ENCODE measurements at places on chromosomes 12 and 14.

GRCh38 chr14:76391981-76392690, 16.2 kb downstream of the ESRRB start:
- no peak overlapping the region for H3K27ac ChIP-seq
- H3K4me1 ChIP-seq, result peaks cover 30% of the 10 kb centered on the region
- DNase-seq, result no peak
- no peaks in the 10 kb centered on the region for H3K36me3 ChIP-seq
- H3K4me3 ChIP-seq, result no peak overlapping the region

DNA sequence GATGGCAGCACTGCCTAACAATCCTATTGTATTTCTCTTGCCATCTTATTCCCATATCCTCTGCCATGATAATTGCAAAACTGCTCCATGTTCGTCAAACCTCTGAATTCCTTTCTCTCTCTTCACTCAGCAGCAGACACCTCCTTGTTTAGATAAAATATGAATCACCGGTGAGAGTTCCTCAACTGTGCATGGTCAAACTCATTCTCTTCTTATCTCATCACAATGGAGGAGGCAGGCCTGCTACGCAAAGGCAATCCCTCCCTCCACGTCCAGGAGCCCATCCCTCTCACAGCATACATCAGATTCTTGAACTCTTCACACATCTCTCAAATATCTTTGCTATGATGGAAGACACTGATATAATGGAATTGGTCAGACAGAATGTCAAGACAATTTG, 90.1 kb upstream of the DAAM1 start:
- no peaks in the 10 kb centered on the region for H3K4me1 ChIP-seq
- no peak overlapping the region for H3K4me3 ChIP-seq
- H3K27ac ChIP-seq, result no peak overlapping the region
- no peaks in the 10 kb centered on the region for H3K36me3 ChIP-seq
- H3K27me3 ChIP-seq, result no peaks in the 10 kb centered on the region

GRCh38 chr12:108638141-108638827, 4.6 kb upstream of the SELPLG start:
- no peak for DNase-seq
- peaks cover 39% of the 10 kb centered on the region for H3K4me1 ChIP-seq
- H3K27ac ChIP-seq, result no peak overlapping the region
- H3K36me3 ChIP-seq, result no peaks in the 10 kb centered on the region
- peaks cover 2% of the 10 kb centered on the region for H3K27me3 ChIP-seq

- H3K27me3 ChIP-seq, result no peaks in the 10 kb centered on the region
- no peaks in the 10 kb centered on the region for H3K36me3 ChIP-seq
- no peak overlapping the region for H3K4me3 ChIP-seq
- no peak overlapping the region for H3K27ac ChIP-seq
- no peaks in the 10 kb centered on the region for H3K4me1 ChIP-seq
- no peak for DNase-seq
Observed at GRCh38 chr12:14326699-14327098, 38.8 kb upstream of the ATF7IP start.

DNA sequence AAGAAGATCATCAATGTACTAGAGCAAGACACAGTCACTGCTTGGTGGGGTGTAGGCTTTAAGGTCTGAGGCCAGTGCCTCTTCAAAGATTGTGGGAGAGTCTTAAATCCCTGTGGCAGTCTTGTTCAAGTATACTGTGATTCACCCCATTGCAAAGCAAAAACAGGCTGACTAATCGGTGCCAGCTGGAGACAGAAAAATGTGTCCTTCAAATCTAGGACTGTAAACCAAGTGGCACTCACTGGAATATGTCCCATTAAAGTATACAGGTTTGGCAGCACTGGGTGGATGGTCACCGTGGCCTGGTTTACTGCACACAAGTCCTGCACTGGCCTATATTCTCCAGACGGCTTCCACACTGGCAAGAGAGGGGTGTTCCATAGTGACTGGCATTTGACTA, 1315.3 kb downstream of the TMEM121 start:
- H3K36me3 ChIP-seq, result no peaks in the 10 kb centered on the region
- H3K27ac ChIP-seq, result no peak overlapping the region
- H3K4me3 ChIP-seq, result no peak overlapping the region
- peaks cover 31% of the 10 kb centered on the region for H3K4me1 ChIP-seq
- no peaks in the 10 kb centered on the region for H3K27me3 ChIP-seq

DNA sequence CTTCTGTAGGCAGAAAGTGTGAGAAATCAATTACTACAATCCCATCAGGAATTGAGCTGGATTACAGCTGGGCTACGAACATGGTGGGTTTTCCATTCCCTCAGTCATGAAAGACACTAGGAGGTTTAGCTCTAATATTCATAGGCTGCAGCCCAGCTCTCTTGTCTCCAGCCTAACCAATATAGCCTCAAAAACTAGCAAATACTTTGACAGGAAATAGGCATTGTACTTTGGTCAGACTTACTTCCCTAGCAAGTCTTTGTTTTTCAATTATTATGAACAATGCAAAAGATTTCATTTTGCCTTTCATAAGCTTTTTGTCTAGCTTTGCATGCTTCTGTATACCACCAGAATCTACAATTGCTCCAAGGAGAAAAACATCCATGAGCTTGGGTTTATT, 296.2 kb downstream of the GPHN start:
- DNase-seq, result no peak
- H3K27ac ChIP-seq, result no peak overlapping the region
- 0 out of 2 replicates have a peak, but pooled peaks cover 17% of the 10 kb centered on the region for H3K4me1 ChIP-seq
- no peak overlapping the region for H3K4me3 ChIP-seq
- no peaks in the 10 kb centered on the region for H3K36me3 ChIP-seq
- no peaks in the 10 kb centered on the region for H3K27me3 ChIP-seq

DNA sequence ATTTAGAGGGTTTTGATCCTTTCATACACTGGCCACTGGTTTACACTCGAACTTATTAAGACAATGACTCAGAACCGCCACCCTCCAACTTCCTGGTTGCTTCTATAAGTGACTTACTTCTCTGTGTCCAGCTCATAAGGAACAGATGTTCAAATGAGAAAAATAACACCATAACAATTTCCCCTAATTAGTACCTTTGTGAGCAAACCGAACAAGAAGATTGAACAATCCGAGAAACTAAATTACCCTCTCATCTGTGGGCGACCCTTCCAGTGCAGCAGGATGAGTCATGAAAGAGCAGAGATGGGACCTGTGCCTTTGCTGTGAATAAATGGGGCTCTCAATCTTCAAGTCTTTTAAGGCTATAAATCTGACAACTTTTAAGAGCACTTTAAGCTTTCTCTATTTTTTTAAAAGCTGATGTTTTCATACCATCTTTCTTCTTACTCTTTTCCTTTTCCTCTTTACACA, 146.8 kb upstream of the RASSF8 start:
- H3K36me3 ChIP-seq, result no peaks in the 10 kb centered on the region
- no peak overlapping the region for H3K4me3 ChIP-seq
- no peaks in the 10 kb centered on the region for H3K27me3 ChIP-seq

GRCh38 chr12:25387732-25388050, 137.0 kb upstream of the KRAS start:
- peaks cover 34% of the 10 kb centered on the region for H3K4me1 ChIP-seq
- H3K27me3 ChIP-seq, result peaks cover 3% of the 10 kb centered on the region
- no peak overlapping the region for H3K4me3 ChIP-seq
- H3K36me3 ChIP-seq, result no peaks in the 10 kb centered on the region

DNA sequence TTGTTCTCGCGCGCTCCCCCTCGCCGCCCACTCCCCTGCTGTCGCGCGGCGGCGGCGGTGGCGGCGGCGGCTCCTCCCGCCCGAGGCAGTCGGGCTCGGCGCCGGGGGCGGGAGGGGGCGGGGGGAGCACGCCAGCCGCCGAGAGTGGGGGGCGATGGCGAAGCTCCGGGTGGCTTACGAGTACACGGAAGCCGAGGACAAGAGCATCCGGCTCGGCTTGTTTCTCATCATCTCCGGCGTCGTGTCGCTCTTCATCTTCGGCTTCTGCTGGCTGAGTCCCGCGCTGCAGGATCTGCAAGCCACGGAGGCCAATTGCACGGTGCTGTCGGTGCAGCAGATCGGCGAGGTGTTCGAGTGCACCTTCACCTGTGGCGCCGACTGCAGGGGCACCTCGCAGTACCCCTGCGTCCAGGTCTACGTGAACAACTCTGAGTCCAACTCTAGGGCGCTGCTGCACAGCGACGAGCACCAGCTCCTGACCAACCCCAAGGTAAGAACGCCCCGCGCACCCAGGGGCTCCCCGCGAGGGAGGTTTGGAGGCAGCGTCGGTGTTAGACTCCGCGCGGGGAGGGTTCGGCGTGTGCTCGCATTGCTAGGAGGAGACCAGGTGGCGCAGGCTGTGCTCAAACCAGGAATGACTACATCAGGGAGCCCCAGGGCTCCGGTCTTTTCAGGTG, 629 bp downstream of the KCNMB4 start:
- H3K4me3 ChIP-seq, result peak overlapping the region; percentile 69
- no peaks in the 10 kb centered on the region for H3K36me3 ChIP-seq
- peaks cover 21% of the 10 kb centered on the region for H3K27me3 ChIP-seq
- H3K4me1 ChIP-seq, result peaks cover 20% of the 10 kb centered on the region

DNA sequence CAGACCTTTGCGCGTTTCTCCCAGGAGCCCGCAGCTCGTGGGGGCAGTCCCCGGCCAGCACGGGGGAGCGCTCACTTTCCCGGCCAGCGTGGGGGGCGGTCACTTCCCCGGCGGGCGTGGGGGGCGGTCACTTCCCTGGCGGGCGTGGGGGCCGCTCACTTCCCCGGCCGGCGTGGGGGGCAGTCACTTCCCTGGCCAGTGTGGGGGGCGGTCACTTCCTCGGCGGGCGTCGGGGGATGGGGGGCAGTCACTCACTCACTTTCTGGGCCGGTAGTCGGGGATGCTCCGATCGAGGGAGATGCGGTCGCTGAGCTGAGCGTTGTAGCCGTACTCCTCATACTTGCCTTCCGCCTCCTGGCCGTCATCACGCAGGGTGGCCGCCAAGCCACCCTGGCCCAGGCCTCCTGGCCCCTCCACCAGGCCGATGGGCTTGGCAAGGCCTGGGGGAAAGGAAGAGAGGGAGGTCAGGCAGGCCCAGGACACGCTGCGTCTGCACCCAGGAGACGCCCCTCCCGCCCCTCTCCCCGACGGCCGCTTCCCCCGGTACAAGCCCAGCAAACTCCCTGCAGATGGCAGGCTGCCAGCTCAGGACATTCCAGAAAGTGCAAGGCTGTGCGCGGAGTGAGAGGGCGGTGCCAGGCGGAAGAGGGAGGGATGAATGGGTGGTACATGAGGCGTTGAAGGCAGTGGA, 43.3 kb downstream of the GALNT9 start:
- peaks cover 19% of the 10 kb centered on the region for H3K4me1 ChIP-seq
- H3K27ac ChIP-seq, result no peak overlapping the region
- H3K27me3 ChIP-seq, result peaks cover 79% of the 10 kb centered on the region
- H3K4me3 ChIP-seq, result no peak overlapping the region
- H3K36me3 ChIP-seq, result no peaks in the 10 kb centered on the region
- DNase-seq, result peak; percentile 35

- no peak overlapping the region for H3K4me3 ChIP-seq
- DNase-seq, result peak; percentile 85
- H3K27ac ChIP-seq, result peak overlapping the region; percentile 91
- H3K36me3 ChIP-seq, result no peaks in the 10 kb centered on the region
- no peaks in the 10 kb centered on the region for H3K27me3 ChIP-seq
- H3K4me1 ChIP-seq, result peaks cover 19% of the 10 kb centered on the region
Observed at GRCh38 chr14:54944737-54945391, 42.2 kb upstream of the GCH1 start.

DNA sequence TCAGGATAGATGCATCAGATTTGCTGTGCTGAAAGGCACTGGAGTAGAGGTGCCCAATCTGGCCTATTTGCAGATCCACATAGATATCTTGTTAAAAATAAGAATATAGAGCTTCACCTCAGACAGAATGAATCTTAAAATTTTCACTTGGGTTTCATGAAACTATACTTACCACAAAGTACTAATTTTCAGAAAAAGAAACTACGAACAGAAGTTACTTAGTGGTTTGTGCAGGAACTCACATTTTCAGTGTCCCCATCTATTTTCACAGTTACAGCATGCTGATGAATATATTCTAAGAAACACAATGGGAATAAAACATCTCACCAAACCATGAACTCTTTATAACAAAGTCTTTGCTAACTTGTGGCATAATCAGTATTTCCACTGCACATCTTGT, 449.4 kb downstream of the RERGL start:
- DNase-seq, result no peak
- no peaks in the 10 kb centered on the region for H3K27me3 ChIP-seq
- H3K4me1 ChIP-seq, result no peaks in the 10 kb centered on the region
- H3K36me3 ChIP-seq, result no peaks in the 10 kb centered on the region
- no peak overlapping the region for H3K27ac ChIP-seq

GRCh38 chr12:121804417-121805111, 755 bp downstream of the SETD1B start:
- peak; percentile 55 for DNase-seq
- H3K27ac ChIP-seq, result peak overlapping the region; percentile 77
- peaks cover 9% of the 10 kb centered on the region for H3K36me3 ChIP-seq

- no peak overlapping the region for H3K27ac ChIP-seq
- no peak overlapping the region for H3K4me3 ChIP-seq
- no peaks in the 10 kb centered on the region for H3K27me3 ChIP-seq
- peaks cover 12% of the 10 kb centered on the region for H3K4me1 ChIP-seq
- no peaks in the 10 kb centered on the region for H3K36me3 ChIP-seq
Observed at GRCh38 chr14:41668356-41668755, 61.7 kb downstream of the LRFN5 start.

DNA sequence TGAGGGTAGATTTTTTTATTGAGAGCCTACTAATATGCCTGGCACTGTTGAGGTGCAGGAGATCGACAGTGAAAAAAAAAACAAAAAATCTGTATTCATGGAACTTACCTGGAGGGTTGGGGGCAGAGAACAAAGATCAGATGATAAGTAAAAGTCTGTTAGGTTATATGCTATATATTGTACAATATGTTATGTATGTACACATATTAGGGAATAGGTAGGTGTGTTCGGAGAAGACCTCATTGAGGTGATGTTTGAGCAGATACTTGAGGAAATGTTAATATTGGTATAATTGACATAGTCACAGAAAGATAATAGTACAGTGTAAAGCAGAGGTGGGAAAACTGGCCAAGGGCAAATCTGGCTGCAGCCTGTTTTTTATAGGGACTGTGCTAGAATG, 5.6 kb downstream of the ARF6 start:
- no peak overlapping the region for H3K27ac ChIP-seq
- no peak for DNase-seq
- no peaks in the 10 kb centered on the region for H3K36me3 ChIP-seq
- no peaks in the 10 kb centered on the region for H3K27me3 ChIP-seq

GRCh38 chr12:80282761-80283160, 161.3 kb upstream of the PTPRQ start:
- no peak overlapping the region for H3K4me3 ChIP-seq
- H3K27ac ChIP-seq, result no peak overlapping the region
- DNase-seq, result no peak
- H3K27me3 ChIP-seq, result no peaks in the 10 kb centered on the region
- H3K36me3 ChIP-seq, result no peaks in the 10 kb centered on the region
- no peaks in the 10 kb centered on the region for H3K4me1 ChIP-seq
